Suprapubic skin (tissue), 4 donors: ENCODE measurements at places on chromosomes 4 and X. TPM values are rescaled to one million over a fixed set of nuclear protein-coding genes. Genes with fewer than 3 reads are reported as not detected.

The MAGEC2 gene
- total RNA-seq: not detected

The TMPRSS11B gene
- not detected for total RNA-seq

The RS1 gene
- not detected for total RNA-seq

The HTN1 gene
- total RNA-seq: not detected

The EREG gene
- 63.8 TPM for total RNA-seq

The TSPAN6 gene
- total RNA-seq: 15.0 TPM

The ATP8A1 gene
- 16.5 TPM for total RNA-seq
